IMR-90 (cell line): ENCODE measurements at places on chromosomes 2 and 18.

DNA sequence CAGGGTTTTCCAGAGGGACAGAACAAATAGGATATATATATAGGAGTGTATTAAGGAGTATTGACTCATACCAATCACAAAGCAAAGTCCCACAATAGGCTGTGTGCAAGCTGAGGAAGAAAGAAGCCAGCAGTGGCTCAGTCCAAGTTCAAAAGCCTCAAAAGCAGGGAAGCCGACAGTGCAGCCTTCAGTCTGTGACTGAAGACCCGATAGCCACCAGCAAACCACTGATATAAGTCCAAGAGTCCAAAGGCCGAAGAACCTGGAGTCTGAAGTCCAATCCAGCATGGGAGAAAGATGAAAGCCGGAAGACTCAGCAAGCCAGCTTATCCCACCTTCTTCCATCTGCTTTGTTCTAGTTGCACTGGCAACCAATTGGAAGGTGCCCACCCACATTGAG, 39.0 kb upstream of the GPD2 start:
- DNase-seq, result no peak

GRCh38 chr2:67716895-67717396, 319.8 kb downstream of the ETAA1 start:
- peak; percentile 32 for DNase-seq

DNA sequence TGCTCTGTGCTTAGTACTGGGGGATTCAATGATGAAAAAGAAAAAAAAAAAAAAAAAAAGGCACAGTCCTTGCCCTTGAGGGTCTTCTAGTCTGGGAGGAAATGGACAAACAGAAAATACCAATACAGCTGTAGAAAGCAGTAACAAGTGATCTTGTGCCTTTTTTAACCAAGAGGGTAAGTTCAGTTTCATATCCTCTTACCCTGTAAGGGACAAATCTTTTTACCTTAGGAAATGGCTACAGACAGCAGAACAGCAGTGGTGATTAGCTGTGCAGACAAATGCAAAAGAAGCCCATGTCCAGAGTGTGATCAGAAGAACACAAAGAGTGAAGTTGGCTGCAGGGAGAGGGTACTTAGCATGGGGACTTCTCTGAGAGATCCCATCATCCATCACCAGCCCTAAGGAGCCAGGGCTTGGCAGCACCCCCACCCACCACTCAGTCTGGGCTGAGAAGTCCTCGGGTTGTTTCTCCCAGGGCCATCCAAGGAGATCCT, 102.9 kb downstream of the ALPK2 start:
- no peak for DNase-seq

DNA sequence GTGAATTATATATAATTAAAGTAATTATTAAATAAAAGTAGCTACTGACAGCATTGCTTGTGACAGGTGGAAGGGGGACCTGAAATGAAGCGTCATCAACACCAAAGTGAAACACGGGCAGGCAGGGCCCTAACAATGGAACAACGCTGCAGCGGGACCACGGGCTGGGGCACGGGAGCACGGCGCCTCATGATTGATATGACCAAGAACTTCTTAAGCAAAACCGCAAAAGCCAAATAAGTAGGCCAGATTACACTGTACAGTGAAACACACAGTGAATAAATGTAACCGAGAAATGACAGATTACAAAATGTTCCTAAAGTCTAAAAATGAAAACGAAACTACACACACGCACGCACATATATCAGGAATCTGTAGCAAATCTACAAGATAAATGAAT, 81.4 kb downstream of the SNTG2 start:
- no peak for DNase-seq

DNA sequence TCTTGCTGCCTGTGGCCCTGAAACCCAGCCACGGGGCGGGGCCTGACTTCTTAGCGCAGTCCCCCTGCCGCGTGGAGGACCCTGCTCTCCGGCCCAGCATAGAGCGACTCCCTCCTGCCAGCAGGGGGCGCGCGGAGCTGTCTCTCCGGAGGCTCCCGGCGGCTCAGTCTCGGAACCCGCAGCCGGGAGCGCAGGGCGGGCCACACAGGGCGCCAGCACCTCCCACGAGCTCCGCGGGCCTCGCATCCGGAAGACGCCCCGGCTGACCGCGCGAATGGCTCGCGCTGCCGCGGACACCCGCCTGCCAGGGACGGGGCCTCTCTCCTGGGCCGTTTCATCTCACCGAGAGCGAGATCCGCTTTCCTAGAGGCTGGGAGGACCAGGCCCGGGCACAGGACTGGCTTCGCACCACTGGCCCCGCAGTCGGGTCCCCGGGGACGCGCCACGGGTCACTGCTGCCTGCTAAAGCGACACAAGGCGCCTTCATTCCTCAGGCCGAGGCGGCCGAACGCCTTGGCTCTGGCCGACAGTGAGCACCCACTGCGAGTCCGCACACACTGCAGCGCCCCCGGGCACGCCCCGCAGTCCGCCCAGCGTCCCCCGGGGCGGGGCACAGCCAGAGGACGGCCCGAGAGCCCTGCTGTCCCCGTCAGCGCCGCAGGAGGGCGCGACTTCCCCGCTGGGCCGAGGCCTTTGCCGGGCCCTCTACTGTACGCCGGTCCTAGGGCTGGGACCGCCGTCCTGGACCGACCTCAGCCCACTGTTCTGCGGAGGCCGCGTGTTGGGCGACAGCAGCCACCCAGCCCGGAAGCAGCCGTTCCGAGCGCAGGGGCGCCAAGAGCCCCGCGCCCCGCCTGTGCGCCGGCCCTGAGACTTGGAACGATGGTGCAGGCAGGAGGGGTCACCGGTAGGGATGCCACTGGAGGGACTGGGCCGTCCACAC, 39.0 kb upstream of the ARHGEF4 start:
- peak; percentile 74 for DNase-seq
